ENCODE measurements at places on chromosomes 5 and 9. TPM values are rescaled to one million over a fixed set of nuclear protein-coding genes. Genes with fewer than 3 reads are reported as not detected.

LCN12 gene
- 11.3 TPM for total RNA-seq

FAM169A gene
- 4.2 TPM for total RNA-seq

ADGRV1 gene
- total RNA-seq = 1.4 TPM

DNA sequence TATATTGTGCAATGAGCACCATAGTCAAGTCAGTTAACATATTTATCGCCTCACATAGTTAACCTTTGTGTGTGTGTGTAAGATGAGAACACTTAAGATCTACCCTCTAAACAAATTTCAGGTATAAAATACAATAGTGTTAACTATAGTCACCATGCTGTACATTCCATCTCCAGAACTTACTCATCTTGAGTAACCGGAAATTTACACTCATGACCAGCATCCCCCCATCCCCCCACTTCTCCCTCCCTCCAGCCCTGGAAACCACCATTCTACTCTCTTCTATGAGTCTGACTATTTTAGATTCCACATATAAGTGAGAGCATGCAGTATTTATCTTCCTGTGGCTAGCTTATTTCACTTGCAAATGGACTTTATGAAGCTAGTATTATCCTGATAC is 40.3 kb downstream of the ZNF354A start:
- H3K27ac ChIP-seq = no peak overlapping the region
- H3K4me3 ChIP-seq = no peak overlapping the region
- H3K27me3 ChIP-seq = no peaks in the 10 kb centered on the region
- H3K4me1 ChIP-seq = no peaks in the 10 kb centered on the region
- no peak for DNase-seq

DNA sequence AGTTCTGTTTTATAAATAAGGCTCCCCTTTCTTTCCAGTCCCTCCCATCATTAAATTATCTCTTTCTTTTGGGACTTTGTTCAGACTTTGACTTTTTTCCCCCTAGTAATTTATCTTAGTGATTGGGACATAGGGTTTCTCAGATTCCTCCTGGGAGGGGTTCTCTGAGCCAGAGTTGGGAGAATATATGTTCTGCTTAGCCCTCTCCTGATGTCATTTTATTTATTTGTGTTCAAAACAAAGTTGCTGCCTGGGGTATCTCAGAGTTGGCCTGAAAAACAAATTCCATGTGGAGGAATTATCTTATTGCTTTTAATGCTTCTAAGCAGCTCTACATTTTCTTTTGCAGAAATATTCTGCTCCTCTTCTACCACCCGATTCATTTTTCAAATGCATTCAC is 211.0 kb downstream of the PCSK5 start:
- H3K4me3 ChIP-seq = no peak overlapping the region
- no peak for DNase-seq
- no peaks in the 10 kb centered on the region for H3K27me3 ChIP-seq
- H3K36me3 ChIP-seq = no peaks in the 10 kb centered on the region
- H3K4me1 ChIP-seq = no peaks in the 10 kb centered on the region

DNA sequence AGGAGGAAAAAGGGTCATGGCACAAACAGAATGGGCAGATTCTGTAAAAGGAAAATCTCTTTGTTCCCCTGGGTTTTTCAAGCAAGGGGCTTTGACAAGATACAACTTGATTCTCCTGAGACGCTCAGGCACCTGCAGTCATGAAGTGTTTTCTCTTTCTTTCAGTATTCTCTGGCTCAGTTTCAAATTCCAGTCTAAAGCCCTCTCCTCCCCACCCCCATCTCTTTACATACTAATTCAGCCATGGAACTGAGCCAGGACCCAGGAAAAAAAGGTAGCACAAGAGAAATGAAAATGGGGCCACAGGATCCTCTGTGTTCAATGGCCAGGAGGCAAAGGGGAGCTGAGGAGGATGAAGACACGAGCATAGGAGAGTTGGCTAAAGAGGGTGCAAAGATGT is 408.4 kb downstream of the SPOCK1 start:
- H3K27ac ChIP-seq = no peak overlapping the region
- H3K4me3 ChIP-seq = no peak overlapping the region
- no peaks in the 10 kb centered on the region for H3K4me1 ChIP-seq
- no peak for DNase-seq
- no peaks in the 10 kb centered on the region for H3K27me3 ChIP-seq

DNA sequence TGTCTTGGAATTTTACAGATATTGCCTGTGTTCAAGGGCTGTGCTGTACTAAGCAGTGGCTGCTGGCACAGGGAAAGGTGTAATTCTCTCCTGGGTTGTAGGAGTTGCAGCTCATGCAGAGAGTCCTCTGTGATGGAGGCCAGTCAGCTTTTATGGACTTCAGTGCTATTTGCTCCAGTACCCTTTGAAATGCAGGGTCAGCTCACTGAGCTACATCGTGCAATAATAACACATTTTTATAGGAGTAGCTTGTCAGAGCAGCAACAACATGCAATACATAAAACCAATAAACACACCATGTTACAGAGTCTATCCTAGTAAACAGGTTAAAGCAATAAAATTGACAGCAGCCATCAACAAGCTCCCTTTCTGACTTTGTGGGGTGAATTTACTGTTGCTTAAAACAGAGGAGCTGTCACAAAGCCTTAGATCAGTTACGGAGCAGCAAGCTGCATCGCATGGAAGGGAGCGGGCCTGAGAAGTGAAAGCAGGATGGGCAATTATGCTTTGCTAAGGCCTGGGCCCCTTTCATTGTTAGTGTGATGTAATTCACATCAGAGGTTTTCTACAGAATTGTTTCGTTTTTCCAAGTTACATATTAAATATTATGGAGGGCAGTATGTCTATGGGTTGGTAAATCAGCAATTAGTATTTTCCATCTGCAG is 16.8 kb downstream of the CD180 start:
- no peak for DNase-seq
- no peaks in the 10 kb centered on the region for H3K4me1 ChIP-seq
- H3K4me3 ChIP-seq = no peak overlapping the region
- no peaks in the 10 kb centered on the region for H3K36me3 ChIP-seq
- no peak overlapping the region for H3K27ac ChIP-seq
- H3K27me3 ChIP-seq = no peaks in the 10 kb centered on the region

- H3K36me3 ChIP-seq = no peaks in the 10 kb centered on the region
- no peak overlapping the region for H3K4me3 ChIP-seq
- H3K4me1 ChIP-seq = no peaks in the 10 kb centered on the region
- DNase-seq = peak; percentile 79
- no peaks in the 10 kb centered on the region for H3K27me3 ChIP-seq
Observed at GRCh38 chr5:82165740-82166530, 112.2 kb downstream of the RPS23 start.

DNA sequence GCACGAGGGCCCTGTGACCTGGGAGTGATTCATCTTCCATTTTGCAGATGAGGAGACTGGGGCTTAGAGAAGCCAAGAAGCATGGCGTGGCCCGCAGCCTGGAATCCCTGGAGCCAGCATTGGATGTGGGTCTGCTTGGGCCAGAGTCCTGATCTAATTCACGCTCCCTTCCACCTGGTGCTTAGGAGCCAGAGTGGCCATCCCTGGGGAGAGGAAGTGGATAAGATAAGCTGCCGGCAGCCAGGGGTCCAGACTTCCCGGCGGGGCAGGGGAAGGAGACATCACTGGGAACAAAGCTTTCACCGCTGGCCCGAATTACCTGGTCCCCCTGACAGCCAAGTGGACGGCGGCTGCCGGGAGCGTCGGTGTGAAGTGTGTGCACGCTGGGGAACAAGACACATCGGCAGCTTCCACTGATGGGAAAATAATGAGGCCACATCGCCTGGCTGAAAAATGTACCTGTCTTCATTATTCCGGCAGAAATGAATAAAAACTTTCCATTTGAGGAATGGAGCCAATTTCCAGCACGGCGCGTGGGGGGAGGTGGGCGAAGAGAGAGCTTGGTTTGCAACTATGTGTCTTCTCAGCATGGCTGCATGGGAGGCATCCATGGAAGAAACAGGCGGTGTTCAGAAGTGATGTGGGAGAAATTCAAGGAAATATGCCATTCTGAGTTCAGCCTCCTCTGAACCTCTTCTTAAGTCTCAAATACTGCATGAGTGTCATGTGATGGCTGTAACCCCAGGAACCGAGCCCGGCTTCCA is 78.5 kb downstream of the OLFM1 start:
- no peak overlapping the region for H3K4me3 ChIP-seq
- no peaks in the 10 kb centered on the region for H3K27me3 ChIP-seq
- no peaks in the 10 kb centered on the region for H3K4me1 ChIP-seq
- DNase-seq = no peak

DNA sequence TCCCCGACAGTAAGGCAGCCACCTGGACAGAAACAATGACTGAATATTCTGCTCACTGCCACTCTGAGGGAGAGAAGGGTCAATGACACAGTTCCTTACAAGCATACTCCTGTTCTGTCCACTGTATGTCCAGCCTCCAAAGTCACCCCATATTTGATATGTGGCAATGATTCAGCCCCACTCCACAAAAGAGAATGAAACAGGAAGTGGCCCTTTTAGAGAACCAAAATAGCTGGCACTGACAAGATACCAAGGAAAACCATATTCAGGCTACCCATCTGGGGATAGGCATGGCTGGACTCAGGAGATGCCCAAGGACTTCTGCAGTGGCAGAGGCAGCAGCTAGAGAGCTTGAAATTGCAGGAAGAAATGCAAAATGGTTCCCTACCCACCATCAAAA is 12.8 kb upstream of the GFRA3 start:
- no peak overlapping the region for H3K4me3 ChIP-seq
- H3K36me3 ChIP-seq = no peaks in the 10 kb centered on the region
- H3K27me3 ChIP-seq = no peaks in the 10 kb centered on the region
- DNase-seq = no peak
- no peaks in the 10 kb centered on the region for H3K4me1 ChIP-seq

- H3K36me3 ChIP-seq = no peaks in the 10 kb centered on the region
- no peak overlapping the region for H3K27ac ChIP-seq
- H3K4me1 ChIP-seq = no peaks in the 10 kb centered on the region
- H3K4me3 ChIP-seq = peak overlapping the region; percentile 29
- no peak for DNase-seq
Observed at GRCh38 chr9:12538842-12539579, 154.2 kb upstream of the TYRP1 start.

- no peak overlapping the region for H3K27ac ChIP-seq
- H3K4me3 ChIP-seq = no peak overlapping the region
- no peaks in the 10 kb centered on the region for H3K36me3 ChIP-seq
Observed at GRCh38 chr5:122723606-122724352, 51.1 kb upstream of the SNX2 start.

DNA sequence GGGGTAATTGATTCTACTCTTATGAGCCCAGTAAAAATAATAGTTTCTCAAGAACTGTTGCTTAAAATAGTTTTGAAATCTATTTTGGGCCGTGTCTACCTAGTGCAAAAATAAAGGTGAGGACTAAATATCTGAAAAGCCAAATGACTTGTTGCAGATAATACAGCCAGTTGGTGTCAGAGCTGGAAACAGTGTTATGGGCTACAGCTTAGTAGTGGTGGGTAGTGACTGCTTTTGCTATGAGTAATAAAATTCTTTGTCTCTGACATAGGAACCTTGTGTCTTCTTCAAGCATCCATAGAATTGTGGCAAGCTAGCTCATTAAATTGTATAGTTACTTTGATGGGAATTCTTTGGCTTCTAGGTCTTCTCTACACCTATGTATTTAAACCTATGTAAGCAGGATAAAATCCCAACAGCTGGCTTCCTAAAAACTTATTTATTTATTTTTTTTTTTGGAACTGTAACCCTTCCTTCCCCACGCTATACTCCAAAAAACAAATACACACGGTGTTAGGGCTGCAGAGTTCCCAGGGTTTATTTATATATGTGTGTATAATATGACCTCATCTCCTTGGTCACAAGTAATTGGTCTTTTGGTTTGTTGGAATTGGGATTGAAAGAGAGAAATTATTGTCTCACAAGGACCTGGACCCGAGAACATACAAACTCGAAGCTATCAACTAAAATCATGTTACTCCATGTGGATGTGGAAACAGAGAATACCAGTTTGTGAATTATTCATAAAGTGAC is 138.0 kb downstream of the NUDT12 start:
- no peak overlapping the region for H3K4me3 ChIP-seq
- no peaks in the 10 kb centered on the region for H3K4me1 ChIP-seq
- no peaks in the 10 kb centered on the region for H3K36me3 ChIP-seq
- H3K27me3 ChIP-seq = no peaks in the 10 kb centered on the region
- no peak for DNase-seq

- no peak overlapping the region for H3K27ac ChIP-seq
- no peak for DNase-seq
- H3K27me3 ChIP-seq = no peaks in the 10 kb centered on the region
- H3K4me1 ChIP-seq = peaks cover 9% of the 10 kb centered on the region
- H3K36me3 ChIP-seq = peaks cover 4% of the 10 kb centered on the region
- H3K4me3 ChIP-seq = no peak overlapping the region
Observed at GRCh38 chr5:88807327-88807726, 75.7 kb downstream of the MEF2C start.

DNA sequence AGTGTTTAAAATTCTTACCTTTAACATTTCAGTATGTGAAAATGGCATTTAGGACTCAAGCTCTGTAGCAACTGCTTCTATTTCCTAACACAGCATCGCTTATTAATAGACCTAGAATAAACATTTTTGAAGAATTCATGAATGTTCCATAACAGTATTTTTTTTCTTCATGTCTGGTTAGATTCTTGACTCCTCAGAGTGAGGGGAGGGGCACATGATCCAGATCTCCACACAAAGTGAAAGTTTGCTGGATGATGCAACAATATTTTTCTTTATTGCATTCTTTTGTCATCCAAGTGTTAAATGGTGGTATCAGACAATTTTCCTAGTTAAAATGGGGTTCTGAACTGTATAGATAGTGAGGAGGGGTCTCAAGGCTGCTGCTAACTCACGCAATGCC is 130.8 kb upstream of the MAN2A1 start:
- H3K27me3 ChIP-seq = no peaks in the 10 kb centered on the region
- no peak overlapping the region for H3K4me3 ChIP-seq
- no peak overlapping the region for H3K27ac ChIP-seq
- H3K36me3 ChIP-seq = no peaks in the 10 kb centered on the region
- no peaks in the 10 kb centered on the region for H3K4me1 ChIP-seq

- H3K27ac ChIP-seq = peak overlapping the region; percentile 12
- H3K27me3 ChIP-seq = no peaks in the 10 kb centered on the region
- no peaks in the 10 kb centered on the region for H3K36me3 ChIP-seq
- H3K4me3 ChIP-seq = no peak overlapping the region
- no peak for DNase-seq
- H3K4me1 ChIP-seq = no peaks in the 10 kb centered on the region
Observed at GRCh38 chr5:56735849-56736641, 79.3 kb upstream of the MAP3K1 start.

- H3K27me3 ChIP-seq = no peaks in the 10 kb centered on the region
- DNase-seq = no peak
- H3K4me1 ChIP-seq = no peaks in the 10 kb centered on the region
Observed at GRCh38 chr5:149724130-149724840, 5.8 kb upstream of the PPARGC1B start.

- DNase-seq = no peak
- H3K4me1 ChIP-seq = no peaks in the 10 kb centered on the region
- H3K27ac ChIP-seq = no peak overlapping the region
- no peak overlapping the region for H3K4me3 ChIP-seq
- no peaks in the 10 kb centered on the region for H3K36me3 ChIP-seq
Observed at GRCh38 chr5:125798307-125798706, 624.9 kb upstream of the GRAMD2B start.

DNA sequence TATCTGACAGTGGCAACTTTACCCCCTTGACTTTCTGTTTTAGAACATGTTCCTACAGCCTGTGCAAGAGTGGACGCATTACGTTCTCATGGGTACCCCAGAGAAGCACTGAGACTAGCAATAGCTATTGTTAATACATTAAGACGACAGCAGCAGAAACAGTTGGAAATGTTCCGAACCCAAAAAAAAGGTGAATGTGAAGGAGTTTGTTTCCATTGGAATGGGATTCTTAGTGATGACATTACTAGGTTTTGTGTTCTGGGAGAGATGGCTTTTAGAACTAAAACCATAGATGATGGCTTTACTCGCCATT is 194.1 kb downstream of the ZSWIM6 start:
- no peak overlapping the region for H3K4me3 ChIP-seq
- no peak overlapping the region for H3K27ac ChIP-seq
- H3K36me3 ChIP-seq = peaks cover 6% of the 10 kb centered on the region
